GM10248 (cell line): ENCODE measurements at places on chromosomes 1 and 21.

GRCh38 chr1:107919953-107920352 is 45.0 kb downstream of the VAV3 start:
- DNase-seq, result no peak

GRCh38 chr1:83620016-83620415 is 378.9 kb downstream of the TTLL7 start:
- DNase-seq, result no peak

GRCh38 chr21:40770435-40771055 is 76.4 kb downstream of the DSCAM start:
- no peak for DNase-seq

GRCh38 chr1:206646504-206646903 is 11.2 kb downstream of the DYRK3 start:
- no peak for DNase-seq

DNA sequence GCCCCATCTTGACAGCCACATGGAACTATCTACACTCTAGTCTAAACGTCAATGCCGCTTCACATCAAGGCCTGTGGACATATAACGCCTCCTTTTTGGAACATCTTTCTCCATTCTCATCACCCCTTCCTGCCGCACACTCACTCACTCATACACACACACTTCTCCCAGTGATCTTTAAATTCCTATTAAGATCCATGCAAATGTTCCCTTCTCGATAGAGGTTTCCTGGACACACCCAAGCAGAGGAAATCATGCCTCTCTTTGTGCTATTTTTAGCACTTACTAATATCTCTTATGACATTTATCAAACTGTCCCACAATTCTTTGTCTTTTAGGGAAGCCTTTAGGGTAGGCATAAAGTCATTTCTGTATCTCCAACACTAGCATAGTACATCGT is 28.2 kb upstream of the SLAMF9 start:
- no peak for DNase-seq

DNA sequence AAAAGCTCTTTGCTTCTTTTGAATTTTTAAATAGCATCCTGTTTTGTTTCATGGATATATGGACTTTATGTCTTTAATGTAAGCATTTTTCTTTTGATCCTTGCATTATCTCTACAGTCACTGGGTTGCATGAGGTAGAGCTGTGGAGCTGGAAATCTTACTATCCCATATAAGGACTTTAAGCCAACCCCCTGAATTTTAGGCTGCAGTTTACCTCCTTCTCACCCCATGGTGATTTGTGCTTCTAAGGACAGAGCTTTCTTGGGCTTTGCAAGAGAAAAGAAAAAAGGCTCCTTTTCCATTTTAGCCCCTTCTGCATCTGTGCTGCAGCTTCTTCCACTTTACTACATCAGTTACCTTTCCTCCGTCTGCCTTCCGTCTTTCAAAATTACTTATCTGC is 373.8 kb downstream of the HHAT start:
- no peak for DNase-seq

GRCh38 chr1:94895518-94895917 is 31.4 kb downstream of the CNN3 start:
- no peak for DNase-seq

- no peak for DNase-seq
Measured at GRCh38 chr1:210801501-210801900, 332.4 kb downstream of the KCNH1 start.

- no peak for DNase-seq
Measured at GRCh38 chr21:36499578-36500471, 19.9 kb upstream of the CLDN14 start.

DNA sequence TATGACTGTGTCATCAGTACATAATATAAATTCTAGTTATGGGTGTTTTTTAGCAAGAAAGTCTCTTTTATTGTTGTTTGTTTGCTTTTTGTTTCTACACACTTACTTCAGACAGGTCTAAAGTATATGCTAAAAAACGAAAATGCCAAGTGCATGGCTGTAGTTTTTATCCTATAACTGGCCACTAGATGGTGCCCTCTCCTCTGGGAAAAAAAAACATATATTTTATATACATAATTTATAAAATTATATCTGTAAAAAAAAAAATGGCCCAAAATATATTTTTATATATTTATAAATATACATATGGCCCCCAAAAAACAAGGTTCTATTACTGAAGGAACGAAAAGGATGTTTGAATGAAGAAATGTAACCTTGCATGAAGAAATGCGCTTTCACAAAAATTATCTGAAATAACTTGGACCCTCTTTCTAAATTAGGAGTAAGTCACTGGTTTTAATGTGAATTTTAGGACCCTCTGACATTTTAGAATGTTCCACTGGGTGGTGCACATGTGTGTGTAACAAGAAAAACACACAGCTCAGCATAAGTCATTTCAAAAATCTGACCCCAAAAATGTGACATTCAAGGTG is 93.5 kb downstream of the TTLL7 start:
- peak; percentile 8 for DNase-seq

DNA sequence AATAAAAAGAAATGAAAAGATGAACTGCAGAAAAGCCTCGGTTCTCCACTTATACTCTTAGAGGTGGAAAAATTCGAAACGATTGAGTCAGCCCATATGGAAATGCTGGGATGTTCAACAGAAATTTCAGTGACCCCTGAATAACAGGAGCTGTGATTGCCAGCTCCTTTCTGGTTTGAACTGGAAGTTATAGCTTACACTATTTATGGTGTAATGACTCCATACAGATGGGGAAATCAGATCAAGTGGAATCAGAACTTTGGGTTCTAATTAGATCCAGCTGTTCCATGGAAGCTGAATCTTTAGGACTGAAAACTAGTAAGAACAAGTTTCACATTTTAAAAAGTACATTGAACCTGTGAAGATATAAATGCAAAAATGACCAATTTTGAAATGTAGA is 569.3 kb upstream of the ZRANB2 start:
- DNase-seq, result no peak

DNA sequence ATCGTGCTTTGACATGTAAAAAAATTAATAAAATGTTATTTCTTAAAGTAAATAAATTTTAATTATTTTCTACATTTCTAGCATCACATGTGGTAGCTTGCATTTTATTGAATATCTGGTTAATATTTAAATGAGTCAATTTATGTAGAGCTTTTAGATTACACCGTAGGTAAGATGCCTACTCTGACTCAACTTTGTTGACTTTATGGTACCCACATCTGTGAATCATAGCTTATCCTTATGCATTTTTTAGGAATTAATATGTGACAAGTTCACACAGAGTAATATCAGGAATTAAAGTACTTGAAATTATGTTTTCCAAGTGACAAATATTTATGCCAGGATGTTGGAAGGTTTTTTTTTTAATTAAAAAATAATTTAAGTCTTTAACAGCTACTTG is 120.7 kb downstream of the LEPR start:
- no peak for DNase-seq

DNA sequence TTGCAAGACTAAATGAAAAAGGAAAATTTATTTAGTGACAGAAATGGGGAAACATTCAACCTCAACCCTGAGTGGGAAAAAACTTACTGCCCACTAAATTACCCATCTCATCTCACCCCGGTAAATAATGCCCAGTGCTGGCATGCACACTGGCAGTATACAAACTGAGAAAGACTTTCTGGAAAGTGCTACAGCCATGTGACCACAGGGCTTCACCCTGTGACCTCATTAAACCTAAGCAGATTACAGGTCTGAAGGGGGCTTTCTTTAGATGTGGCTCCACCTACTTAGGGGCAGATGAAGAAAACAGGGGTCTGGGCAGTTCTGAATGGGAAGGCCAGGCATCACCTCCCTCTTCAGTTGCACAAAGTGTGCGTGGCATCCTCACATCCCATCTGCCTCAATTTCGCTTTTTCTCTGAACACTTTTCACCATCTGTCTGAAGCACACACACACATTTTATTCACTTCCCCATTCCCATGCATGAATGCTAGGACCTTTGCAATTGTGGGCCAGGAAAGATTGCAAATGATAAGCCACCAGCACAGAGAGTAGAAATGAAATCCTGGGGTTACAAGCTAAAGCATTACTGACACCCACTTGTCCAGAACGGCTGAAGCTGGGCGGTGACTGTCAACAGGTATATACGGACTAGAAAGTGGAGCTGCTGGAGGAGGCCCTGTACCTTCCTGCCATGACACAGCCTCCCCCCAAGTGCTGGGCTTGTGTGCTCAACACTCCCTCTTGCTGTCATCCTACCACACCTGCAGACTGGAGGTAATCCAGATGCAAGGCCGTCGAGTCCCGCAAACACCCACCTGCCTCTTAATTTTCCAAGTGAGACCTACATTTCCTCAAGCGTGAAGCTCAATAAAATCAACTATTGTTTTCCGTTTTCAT is 2.7 kb downstream of the NADK start:
- no peak for DNase-seq

DNA sequence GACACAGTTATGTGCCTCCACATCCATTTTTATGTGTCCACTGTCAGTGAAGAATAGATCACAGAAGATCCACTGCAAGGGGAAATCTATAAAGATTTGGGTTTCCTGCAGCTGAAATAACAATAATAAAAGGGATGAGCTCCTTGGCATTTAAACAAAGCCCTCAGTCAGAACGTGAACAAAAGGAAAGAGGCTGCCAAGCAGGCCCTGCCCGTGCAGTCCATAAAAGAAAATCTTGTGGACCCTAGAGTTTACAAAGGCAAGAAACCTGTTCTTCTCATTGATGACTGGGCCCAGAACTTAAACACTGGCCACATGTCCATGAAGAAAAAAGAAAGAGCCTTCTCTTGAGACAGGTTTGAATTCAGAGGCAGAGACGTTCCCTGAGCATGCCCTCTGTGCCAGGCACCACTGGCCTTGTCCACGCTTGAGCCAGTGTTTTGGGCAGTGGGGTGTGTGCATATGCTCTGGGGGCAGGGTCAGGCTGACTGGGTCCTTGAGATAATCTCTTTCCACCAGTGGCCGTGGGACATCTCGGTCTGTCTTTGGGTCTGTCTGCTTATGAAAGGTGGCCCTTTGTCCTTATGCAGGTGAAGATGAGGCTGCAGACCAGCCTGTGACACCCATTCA is 142.7 kb downstream of the HIVEP3 start:
- DNase-seq, result no peak

DNA sequence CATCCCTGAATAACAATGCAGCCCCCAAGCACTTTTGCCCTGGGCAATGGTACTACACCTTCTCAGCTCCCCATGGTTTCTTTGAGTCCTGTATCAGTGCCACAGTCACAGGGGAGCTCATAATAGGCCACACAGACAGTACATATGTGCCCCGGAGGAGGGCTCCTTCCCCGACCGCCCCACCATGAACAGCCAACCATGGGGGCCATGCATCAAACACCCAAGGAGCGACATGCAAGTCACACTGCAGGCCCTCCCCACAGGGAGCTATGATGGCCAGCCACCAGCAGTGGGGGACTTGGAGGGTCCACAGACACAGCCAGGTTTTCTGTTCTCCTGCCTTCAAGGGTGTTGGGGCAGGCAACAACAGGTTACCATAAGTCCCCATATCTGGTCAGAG is 13.1 kb upstream of the CLCA2 start:
- no peak for DNase-seq

DNA sequence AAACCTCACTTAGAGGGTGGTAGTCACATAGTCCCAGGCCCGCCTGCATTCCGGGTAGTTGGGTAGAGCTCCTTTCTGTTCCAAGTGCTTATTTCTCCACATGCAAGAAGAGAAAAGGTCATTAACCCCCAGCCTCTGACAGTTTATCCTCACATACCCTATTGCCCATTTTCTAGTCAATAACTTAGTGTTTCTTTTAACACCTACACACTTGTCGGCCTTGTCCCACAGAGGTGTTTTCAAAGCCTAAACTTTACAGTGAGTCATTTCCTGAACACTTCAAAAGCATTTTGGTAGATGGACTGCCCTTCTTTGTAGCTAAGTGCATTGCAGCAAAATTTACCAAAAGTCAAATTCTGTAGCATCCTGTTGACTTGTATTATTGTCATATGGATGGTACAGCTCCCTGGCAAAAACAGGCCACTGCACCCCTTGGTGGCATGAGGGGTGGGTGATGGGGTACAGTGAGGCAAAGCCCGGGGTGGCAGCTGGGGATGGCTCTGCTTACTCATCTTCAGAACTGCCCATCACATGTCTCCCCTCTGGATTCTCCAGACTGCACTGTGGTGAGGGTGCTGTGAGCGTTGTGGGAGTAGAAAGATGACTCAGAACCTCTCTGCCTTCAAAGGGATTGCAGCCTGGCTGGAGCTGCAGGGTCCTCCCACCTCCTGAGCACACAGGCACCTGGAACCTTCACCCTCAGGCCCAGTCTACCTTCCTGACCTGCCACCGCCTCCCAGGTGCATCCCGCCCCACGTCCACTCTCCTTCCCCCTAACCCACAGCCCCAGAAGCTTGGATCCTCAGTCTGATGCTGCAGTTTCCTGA is 45.8 kb upstream of the DMRTB1 start:
- peak; percentile 48 for DNase-seq

- DNase-seq, result no peak
Measured at GRCh38 chr1:20212085-20212684, 25.9 kb upstream of the PLA2G2C start.

DNA sequence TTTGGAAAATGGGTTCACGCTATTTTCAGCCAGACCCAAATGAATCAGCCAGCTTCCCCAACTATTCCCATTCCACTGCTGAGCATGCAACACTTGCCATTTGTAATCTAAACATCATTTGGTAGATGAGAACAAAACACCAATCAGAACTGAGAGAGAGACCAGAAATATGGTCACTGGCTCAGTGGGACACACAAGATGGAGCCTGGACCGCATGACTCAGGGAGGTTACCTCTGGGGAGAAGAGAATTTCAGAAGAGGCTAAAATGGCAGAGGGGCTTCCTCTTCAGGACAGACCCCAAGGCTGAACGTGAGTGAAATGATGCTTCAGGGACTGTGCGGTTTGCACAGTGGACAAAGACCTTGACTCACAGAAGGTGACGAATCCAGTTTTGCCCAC is 126.6 kb downstream of the URB2 start:
- DNase-seq, result no peak

DNA sequence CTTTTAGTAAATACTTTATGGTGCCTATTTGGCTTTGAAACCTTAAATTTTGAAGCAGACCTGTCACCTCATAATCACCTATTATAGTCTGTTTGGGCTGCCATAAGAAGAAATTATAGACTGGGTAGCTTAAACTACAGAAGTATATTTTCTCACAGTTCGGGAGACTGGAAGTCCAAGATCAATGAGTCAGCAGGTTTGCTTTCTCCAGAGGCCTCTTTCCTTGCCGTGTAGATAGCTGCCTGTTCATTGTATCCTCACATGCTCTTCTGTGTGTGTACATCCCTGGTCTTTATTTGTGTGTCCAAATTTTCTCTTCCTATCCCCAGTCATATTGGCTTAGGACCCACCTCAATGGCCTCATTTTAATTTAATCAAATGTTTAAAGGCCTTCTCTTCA is 518.2 kb downstream of the ADGRL2 start:
- no peak for DNase-seq

DNA sequence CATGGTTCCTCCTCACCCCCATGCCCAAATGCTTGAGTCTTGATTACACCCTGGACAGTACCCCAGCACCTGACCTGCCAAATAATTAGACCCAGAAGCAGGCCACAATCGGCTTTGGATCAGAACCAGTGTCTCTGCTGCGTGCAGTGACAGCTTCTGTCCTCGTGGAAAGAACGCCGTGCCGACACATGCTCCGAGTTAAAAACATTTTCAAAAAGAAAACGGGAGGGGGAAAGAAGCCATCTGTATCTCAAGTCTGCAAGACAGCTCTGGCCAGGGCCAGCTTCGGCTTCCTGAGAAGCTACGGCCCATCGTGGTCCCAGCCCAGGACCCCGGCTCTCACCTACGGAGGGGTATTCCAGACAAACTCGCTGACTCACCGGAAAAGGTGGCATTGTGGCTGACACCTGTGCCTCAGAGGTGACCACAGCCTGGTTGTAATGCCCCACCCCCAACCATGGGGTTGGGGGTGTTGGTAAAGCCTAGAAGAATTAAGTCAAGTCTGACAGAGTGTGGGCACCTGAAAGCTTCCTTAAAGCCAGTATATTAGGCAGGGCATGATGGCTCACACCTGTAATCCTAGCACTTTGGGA is 25.8 kb downstream of the SSBP3 start:
- no peak for DNase-seq
